Stimulated activated CD8-positive, alpha-beta memory T cell treated with anti-CD3 and anti-CD28 coated beads, Interleukin-2, amount 100 ng/mL, for 48 hours (primary cell): ENCODE measurements at places on chromosomes 3 and 15.

DNA sequence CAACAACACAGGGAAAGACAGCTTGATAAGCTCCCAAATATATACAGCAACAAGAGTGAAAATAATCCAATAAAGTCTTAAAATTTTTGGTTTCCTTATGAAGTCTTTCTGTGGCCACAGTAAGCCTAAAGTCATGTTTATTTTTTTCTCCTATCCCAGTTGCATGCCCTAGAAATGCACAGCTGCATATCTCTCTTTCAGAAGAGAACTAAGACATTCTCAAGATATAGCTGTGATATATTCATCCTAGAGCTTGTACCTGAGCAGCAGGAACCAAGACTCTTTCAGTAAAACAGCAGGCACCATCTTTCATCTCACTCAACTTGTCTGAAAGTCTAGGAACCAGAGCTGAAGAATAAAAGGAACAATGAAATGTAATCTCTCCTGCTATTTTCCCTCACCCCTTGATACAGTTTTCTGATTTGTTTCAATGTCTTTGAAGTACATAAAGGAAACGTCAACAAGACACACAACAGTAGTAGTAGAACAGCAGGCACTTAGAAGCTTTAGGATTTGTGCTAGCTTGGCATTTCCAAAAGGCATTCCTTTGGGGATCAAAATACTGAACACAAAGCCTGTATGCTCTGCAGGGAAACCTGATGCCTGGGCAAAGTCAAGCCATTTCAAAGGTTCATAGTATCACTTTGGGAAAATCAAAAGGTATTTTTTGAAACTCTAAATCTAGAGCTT, 536.8 kb downstream of the PYDC2 start:
- no peak for DNase-seq

DNA sequence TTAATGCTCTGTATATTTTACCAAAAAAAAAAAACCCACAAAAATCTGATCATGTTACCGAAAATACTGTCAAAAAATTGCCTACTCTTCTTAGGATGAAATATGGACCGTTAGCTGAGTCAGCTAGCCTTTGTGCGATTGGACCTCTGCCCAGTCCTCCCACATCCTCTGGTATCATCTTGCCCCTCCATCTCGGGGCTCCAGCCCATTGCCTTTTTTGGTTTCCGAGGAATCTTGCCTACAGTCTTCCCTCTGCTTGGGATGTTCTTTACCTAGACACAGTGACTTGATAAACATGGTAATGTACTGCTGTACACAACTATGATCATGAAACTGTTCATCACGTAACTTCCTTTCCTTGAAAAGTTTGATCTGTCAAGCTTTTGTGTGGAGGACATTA, 371.4 kb downstream of the SV2B start:
- no peak for DNase-seq

- DNase-seq, result no peak
These were observed 143.7 kb downstream of the NR1D2 start for GRCh38 chr3:24088782-24089181.

GRCh38 chr3:134363381-134363755, 10.9 kb downstream of the AMOTL2 start:
- no peak for DNase-seq

DNA sequence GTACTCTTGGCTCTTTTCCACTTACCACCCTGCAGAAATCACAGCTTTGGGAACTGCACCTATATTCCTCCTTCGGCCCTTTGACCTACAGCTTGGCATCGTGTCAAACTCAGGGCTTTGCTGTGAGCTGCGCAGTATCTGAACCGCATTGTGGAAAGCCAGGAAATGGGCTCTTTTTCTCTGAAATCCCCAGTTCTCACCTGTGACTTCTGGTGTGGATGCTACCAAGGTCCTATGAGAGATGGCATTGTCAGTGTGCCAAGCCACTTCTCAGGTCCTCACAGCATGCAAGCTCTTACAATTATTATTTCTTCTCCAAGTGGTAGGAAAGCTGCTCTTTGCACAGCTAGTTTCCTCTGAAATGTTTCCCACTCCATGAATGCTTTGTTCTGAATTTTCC, 450.6 kb upstream of the TBL1XR1 start:
- DNase-seq, result no peak

GRCh38 chr3:16171825-16172224, 2.7 kb upstream of the GALNT15 start:
- no peak for DNase-seq

DNA sequence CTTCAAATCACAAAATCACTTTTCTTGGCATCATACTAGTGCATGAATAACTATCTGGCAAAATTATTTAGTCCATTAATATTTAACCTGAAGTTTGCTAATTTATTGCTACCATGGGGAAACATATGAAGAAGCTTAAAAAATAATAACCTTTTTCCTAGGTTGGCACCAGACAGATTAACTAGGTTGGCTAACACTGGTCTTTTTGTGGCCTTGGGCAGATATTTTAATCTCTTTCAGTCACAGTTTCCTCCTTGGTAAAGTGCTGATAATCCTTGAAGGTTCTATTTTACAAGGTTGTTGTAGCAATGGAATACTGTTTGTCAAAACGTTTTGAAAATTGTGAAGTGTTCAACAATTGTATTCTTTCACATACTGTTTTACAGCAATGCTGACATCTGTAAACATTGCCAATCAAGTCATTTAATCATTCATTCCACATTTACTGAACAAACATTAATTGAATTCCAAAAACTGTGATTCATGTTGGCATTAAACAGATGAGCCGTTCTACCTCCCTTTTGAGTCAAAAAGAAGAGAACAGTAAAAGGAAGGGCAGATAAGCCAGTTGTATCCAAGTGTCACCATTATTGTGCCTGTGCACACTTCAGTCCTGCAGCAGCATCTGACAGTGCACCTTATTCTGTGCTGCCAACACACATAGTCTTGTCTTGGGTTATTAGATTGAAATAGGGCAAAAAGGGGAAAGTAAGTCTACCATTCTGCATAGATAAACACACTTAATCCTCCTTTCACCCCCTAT, 21.9 kb downstream of the EPHA6 start:
- no peak for DNase-seq

DNA sequence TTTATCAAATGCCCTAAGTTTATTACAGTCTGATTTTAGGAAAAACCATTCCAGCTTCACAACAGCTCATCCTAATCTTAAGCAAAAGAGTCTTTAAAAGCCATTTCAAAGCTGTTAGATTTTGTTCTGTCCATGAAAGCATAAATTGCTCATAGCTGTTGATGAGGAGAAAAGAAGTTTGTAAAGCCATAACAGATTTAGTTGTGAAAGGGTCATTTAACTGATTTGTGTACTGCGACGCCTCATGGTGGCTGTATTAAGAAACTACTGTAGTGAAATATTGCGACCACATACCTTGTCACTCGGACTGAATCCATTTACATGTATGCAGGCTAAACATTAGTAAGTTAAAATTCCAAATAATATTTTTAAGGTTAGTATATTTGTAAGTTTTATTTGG, 20.9 kb downstream of the BBX start:
- no peak for DNase-seq

DNA sequence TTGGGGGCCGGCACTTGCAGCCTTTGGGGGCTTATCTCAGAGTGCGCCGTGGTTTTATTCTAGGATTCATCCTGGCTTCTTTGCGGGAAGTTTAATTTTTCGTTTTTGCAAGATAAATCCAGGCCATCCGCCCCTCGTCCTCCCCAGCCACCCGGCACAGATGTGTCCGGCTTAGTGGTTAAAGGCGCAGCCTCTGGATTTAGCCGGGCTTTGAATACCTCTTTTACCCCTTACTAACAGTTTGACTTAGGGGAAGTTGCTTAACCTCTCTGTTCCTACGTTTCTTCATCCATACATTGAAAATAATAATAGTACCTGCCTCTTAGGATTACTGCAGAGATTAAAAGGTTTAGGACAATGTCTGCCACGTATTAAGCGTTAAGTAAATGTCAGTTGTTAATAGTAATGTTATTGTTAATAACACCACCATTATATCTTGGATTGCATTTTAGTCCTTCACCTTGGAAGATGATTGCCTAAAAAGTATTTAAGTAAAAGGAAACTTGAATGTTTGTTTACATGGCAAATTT, 714 bp downstream of the ECT2 start:
- DNase-seq, result peak; percentile 3

GRCh38 chr3:99720985-99721632, 82.7 kb downstream of the COL8A1 start:
- no peak for DNase-seq

GRCh38 chr15:70087708-70088352, 9.9 kb downstream of the TLE3 start:
- no peak for DNase-seq

DNA sequence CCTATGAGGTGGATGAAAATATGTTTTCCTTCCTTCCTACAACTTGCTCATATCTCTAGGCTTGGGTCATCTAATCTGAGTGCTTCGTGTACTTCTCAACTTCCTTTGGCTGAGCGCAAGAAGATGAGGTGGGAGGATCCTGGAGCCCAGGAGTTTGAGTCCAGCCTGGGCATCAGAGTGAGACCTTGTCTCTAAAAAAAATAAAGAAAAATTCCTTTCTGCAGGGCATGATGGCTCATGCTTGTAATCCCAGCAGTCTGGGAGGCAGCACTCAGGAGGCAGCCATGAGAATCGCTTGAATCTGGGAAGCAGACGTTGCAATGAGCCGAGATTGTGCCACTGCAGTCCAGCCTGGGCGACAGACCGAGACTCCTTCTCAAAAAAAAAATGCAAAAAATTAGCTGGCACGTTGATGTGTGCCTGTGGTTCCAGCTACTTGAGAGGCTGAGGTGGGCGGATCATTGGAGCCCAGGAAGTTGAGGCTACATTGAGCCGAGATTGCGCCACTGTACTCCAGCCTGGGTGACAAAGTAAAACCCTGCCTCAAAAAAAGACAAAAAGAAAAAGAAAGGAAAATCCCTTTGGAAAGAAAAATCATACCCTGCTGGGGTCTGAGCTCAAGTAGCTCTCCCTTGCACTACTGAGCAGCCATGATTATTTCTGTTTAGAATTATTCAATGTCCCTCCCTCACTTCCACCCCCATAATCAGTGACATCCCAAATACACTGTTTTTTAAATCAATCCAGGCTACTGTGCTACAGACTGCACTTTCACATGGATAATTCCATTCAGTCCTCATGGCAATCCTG, 28.0 kb upstream of the RAB11A start:
- DNase-seq, result no peak

- no peak for DNase-seq
These were observed 143.4 kb upstream of the TSC22D2 start for GRCh38 chr3:150264561-150265279.

DNA sequence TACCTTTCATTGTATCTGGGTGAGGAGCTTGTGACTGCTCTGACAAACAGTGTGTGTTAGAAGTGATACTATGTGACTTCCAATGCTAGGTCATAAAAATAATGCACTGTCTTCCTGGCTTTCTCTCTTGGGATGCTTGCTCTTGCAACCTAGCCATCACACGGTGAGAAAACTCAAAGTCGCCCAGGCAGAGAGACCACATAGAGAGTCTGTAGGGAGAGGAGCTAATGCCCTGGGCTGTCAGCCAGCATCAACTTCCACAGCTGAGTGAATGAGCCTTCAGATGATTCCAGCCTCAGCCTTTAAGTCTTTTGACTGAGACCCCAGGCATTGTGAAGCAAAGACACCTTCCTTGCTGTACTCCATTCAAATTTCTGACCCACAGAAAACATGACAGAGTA, 220.6 kb upstream of the SGO1 start:
- no peak for DNase-seq

DNA sequence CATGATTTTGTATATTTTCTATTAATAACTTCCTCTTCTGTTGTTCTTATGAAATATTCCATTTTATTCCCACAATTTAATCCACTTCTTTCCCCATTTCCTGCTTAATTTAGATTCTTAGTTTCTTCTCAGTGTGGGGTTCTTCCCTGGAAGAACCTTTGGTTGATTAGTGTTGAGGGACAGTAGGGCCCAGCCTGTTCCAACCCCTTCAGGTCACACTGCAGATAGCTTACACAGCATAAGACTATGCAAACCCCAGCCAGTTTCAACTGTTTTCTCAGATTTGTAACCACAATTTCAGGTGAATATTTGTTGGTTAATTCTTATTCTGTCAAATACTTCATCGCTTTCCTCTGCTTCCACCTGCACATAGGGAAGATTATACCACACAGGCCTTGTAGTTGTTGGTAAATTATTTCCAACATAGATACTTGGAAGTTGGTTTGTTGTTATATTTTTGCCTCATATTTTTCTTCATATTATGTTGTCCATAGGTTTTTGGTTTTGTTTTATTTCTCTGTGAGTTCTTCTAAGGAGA, 34.7 kb downstream of the AADACL2 start:
- no peak for DNase-seq

- DNase-seq, result no peak
These were observed 57.4 kb downstream of the LRRFIP2 start for GRCh38 chr3:37116998-37117397.

- peak; percentile 72 for DNase-seq
These were observed 907 bp downstream of the TATDN2 start for GRCh38 chr3:10248984-10249748.

DNA sequence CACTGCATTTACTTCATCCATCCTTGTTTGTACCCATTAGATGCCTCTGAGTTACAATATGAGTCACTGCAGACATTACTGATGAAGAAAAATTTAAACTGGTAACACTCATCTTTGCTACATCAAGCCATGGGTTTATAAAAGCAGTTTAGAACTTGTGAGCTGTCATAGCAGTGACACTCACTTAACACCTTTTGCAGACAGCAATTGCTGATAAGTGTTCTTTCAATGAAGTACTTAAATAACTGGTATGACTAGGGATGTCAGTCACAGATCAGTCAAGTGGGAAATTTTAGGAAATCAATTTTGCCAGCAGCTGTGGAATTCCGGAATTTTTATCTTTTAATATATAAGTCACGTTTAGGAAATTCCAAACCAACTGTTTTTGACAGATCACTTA, 643.0 kb downstream of the TBL1XR1 start:
- DNase-seq, result no peak

- no peak for DNase-seq
These were observed 1.8 kb downstream of the HES1 start for GRCh38 chr3:194137506-194138474.

DNA sequence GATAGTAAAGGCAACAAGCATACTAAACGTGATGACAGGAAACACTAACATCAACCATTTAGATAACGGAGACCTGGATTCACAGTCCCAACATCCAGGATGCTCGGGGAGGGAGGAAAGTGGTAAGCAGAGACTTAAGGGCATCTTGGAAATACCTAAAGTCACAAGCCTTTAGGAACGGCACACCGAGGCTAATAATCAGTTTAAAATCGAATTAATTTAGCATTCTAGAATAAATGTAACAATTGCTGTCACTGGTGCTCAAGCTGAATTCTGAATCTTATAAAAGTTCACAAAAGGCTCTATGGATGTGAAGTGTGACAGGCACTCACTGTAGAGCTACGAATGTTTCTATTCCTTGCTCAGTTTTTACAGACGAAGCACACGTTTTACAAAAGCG, 1.3 kb downstream of the CD47 start:
- DNase-seq, result no peak

DNA sequence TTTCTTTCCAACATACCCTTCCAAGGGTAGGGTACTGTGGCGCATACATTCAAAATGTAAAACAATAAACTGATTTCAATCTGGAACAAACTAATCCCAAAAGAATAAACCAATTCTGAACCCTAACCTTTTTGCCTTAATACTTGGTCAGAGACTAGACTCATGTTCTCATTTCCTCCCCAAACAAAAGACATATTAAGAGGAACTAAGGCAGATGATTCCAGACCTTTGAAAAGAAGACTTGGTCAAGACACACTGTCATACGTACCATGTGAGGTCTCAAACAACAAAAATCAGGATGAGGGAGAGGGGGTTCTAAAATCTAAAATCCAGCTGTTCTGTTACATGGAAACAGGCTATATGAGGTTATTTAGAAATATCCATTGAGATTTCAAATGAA, 102.1 kb downstream of the RFTN1 start:
- DNase-seq, result no peak
